Progenitor cell of endocrine pancreas (in vitro differentiated cells): ENCODE measurements at places on chromosomes 3 and 15.

- no peak for DNase-seq
These were observed 321.2 kb upstream of the AZI2 start for GRCh38 chr3:28669870-28670269.

DNA sequence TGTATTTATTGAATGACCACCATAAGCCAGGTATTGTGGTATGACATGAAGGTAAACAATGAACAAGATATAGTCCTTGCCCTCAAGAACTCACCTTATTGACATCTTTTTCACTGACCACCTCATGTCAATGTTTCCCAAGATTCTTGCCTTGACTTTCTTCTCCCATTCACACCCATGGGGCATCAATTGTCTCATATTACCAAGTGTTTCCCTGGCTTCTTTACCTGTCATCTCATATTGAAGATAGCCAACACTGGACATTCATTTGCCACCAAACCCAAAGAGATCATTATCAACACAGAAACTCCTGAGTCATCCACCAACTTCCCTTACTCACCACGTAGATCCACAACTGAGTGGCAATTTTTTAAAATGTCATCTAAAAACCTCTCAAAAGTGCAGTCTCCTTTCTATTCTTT is 2.2 kb downstream of the EFHB start:
- DNase-seq, result no peak

DNA sequence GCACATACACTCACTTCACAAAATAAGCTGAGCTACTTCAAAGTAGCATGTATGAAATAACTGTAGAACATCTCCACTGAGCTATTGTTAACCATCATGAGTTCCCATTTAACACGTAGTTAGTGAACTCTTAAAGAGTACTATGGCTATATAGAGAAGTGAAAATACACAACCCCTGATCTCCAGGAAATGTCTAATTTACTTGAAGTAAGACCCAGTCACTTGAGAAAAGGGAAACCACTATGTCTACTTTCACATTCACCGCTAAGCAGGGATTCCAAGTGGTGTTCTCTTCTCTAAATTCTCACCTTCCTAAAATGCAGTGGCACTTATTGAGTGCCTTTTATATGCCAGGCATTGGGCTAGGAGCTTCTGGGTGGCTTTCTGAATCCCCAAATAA is 35.0 kb upstream of the COLQ start:
- DNase-seq, result no peak

GRCh38 chr15:48190932-48191573 is 412 bp upstream of the CTXN2 start:
- DNase-seq, result peak; percentile 87

- no peak for DNase-seq
These were observed 50.1 kb downstream of the NR1I2 start for GRCh38 chr3:119831941-119832371.

DNA sequence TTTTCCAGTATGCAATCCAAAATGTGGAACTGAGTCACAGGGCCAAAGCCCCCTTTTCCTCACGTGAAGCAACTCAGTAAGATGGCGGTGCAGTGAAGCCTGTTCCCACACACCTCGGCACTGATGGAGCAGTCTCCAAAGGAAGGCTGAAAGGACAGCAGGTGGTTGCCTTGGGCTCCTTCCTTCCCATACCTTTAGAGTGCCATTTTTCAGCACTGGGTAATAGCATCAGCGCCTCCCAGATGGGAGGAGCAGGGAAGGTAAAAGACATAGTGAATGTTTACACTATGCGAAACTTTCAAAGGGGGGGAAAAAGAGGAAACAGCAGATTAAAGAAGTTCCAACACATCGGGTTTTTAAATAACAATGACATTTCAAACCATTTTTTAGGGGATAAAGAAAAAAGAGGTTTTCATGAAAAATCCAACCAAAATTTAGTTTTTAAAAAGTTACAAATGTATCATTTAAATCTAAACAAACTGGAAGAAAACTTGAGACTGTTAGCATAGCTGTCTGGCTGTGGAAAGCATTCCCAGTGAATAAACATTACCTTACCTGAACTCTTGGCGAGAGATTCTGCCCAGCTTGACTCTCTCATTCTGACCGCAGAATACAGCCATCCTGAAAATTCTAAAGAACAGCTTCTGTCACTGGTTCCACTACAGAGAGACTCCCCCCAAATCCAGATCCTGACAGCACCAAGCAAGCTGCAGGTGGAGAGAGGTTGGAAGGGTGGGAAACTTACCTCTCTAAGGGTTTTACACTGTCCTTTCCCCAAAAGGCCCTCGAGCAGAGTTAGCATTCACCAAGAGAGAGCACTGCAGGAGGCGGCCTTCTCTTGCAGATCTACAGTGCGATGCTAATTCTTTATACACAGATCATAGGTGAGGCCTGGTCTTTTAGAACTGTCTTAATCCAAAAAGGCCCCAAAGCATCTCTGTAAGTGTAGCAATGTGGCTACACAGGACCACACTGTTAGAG is 32.6 kb downstream of the ABCC5 start:
- no peak for DNase-seq

DNA sequence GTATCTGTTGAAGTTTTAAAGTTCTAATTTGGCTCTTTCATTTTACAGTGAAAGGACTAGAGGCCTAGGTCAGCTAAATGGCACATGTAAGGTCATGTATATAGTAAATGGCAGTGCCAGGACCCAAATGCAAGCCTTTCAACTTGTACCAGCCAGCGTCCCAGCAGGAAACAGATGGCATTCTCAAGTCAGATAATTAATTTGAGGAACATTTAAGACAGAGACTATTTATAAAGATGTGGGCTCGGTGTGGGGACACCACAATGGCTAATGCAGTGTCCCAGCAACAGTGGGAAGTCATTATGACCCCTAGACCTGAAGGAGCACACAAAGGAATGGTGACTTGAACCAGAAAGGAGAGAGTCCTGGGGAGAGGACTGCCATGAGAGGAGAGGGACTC is 6.1 kb downstream of the MINDY4B start:
- no peak for DNase-seq

DNA sequence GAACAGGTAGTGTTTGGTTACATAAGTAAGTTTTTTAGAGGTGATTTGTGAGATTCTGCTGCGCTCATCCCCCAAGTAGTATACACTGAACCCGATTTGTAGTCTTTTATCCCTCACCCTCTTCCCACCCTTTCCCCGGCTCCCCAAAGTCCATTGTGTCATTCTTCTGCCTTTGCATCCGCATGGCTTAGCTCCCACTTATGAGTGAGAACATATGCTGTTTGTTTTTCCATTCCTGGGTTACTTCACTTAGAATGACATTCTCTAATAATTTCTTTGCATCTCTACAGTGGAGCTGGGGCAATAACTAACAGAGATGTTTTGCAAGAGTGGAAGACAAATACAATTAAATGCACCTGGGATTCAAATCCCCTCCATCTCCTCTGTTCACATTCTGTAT is 93.2 kb downstream of the TP63 start:
- DNase-seq, result no peak

DNA sequence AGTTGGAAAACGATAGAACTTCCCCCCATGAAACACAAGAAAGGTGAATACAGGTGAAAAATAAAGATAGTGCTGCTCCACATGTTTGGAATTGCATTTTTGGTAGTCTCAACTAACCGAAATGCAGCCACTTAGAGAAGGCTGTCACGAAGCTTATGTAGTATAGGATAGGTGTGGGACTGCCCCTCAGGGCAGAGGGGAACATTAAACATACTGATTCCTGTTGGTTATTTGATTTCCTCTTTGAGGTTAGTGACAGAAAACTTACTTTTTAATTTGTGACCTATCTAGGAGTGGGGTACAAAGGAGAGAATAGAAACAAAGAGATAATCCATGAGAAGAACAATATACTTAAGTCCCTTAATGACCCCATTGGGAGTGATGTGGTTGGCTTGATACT is 85.8 kb upstream of the SATB1 start:
- no peak for DNase-seq

- DNase-seq, result no peak
These were observed 22.1 kb downstream of the CDIN1 start for GRCh38 chr15:36601497-36601932.

- no peak for DNase-seq
These were observed 8.0 kb downstream of the EOMES start for GRCh38 chr3:27714146-27714526.

- DNase-seq, result no peak
These were observed at the start of gene UCN2 for GRCh38 chr3:48563382-48563918. Gene UCN2, minus strand, starts transcription at chr3:48563781. Its CDS starts 657 bp downstream, at chr3:48563124.

DNA sequence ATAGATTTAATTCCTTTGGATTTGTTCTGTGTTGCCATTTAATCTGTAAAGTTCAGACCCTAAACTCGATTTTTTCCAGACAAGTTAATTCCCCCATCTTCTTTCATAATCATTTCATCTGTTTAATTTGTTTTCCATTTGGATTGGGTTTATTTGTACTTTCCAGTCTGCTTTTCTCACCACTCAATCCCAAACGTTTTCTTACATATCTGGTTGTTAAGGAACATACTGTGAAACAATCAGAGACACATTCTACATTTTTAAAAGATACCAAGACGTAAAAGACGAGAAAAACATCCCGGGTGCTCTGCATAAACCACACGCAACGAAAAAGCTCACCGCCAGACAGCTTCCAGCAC is 13.0 kb upstream of the ONECUT1 start:
- no peak for DNase-seq

DNA sequence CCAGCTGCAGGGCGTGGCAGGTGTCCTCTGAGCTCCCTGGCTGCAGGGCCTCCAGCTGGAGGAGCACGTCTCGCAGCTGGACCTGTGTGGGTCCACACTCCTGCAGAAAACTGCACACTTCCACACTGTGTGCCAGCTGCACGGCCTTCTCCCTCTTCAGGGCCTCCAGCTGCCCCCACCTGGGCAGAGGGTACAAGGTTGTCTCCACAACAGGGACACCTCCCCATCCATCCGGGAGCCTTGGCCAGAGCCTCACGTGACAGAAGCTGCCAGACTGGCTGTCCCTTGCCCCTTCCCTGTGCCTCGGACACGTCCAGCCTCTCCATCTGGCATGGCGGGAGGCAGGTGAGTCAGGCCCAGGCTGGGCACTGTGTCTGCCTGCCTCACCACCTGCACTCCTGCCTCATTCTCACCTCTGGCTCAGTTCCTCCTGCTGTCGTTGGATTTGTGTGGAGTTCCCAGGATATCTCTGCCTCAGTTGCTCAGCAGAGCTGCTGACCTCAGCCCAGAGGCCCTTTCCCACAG is 14.5 kb downstream of the SPTBN5 start:
- no peak for DNase-seq

- no peak for DNase-seq
These were observed 79.8 kb upstream of the HRH1 start for GRCh38 chr3:11074451-11074850.

DNA sequence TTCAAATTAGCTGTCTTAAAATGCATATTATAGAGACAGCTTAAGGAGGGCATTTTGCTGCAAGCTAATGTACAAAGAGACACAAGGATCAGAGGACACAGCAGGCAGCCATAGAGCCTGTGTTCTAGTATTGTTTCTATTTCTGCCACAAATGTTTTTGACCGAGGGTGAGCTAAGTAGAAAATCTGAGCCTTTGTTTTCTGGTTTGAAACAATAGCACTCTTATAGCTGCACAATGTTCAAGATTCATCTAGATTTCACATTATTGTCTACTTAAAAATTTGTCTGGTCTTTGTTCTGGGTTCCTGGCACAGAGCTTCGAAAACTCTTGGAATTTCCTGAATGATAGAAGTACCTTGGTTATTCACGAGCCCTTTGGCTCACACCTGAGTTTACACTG is 40.0 kb upstream of the TUSC7 start:
- no peak for DNase-seq

DNA sequence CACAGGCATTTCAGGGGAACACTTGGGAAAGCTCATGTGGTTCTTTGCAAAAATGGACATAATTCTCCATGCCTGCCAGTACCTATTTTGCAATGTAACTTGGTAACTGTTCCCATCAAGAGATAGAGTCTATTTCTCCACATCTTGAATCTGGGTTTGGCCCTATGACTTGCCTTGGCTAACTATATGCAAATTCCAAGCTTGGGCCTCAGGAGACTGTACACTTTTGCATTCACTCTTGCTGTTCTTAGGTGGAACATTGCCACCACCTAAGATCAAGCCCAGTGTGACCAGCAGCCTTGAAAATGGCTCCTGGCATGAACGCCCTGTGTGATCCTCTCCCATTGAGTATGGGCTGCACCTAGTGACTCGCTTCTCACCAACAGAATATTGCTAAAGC is 19.8 kb upstream of the SMAD6 start:
- DNase-seq, result no peak

DNA sequence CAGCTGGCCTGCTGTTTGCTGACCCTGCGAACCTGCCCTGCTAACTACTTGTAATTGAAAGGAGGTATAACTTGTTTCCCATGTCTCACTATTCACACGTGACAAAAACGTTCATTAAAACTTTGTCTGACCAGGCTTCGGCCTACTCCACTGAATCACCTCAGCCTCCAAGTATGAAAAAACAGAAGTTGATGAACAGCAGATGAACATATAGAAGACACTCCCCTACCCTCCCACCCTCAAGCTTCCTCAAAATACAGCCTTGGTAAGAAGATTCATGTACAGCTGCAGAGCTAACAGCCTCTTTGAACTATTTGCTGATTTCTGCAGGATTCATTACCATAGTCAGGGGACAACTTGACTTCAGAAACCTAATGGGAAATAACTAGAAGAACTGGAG is 10.7 kb downstream of the RBM15B start:
- DNase-seq, result no peak

DNA sequence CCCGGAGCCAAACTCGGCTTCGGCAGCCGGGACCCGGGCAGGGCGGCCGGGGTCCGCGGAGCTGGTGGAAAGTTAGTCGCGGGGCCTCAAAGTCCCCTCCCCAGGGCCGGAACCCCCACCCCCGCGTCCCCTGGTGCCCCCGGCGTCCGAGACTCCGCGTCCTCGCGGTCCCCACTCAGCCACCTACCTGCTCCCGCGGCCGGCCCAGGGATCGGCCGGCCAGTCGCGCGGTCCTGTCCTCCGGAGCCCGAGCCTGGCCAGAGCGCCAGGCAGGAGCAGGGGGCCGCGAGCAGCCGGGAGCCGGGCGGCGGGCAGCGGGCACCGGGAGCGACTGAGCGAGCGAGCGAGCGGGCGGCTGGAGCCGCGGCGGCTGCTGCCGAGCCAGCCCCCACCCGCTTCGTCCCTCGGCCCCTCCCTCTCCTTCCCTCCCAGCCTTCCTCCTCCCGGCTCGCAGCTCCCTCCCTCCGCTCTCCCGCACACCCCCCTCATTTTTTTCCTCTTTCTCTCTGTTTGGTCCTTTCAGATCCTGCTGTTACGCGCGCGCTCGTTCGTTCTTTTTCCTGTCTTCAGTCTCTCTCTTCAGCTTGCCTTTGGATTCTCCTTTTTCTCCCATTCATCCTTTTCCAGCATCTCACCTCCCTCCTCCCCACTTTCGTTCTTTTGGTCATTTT is at the start of gene MEGF11:
Gene MEGF11 (minus strand): TSS at position 333 of the 671 bp plus-strand sequence. CDS start 125,347 bp downstream, outside the sequence.
- peak; percentile 23 for DNase-seq

- no peak for DNase-seq
These were observed 26.4 kb upstream of the HERC1 start for GRCh38 chr15:63860155-63860554.

GRCh38 chr3:62708638-62709373 is 166.4 kb downstream of the CADPS start:
- no peak for DNase-seq
